Activated CD8-positive, alpha-beta memory T cell treated with anti-CD3 and anti-CD28 coated beads for 1 hour (primary cell): ENCODE measurements at places on chromosomes 16 and 17.

GRCh38 chr16:79543219-79543618 lies 57.3 kb downstream of the MAF start:
- DNase-seq = no peak

- no peak for DNase-seq
Measured at GRCh38 chr17:76840884-76841775, 27.1 kb upstream of the MGAT5B start.

DNA sequence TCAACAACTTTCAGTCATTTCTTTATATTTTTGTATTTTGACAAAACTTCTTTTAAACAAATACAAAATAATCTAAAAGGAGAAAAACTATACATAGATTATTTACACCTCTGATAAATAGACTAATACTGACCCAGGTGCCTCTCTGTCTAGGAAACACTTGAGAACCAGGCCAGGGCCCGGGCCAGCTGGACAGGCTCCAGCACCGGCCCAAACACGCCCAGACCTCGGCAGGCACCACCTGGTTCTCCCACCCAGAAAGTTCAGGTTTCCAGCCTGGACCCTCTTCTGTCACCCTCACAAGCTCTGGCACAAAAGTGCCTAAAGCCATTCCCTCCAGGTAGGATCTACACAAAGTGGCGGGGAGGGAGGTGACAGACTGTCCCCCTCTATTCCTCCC lies 97.0 kb upstream of the DNAH17 start:
- DNase-seq = no peak

GRCh38 chr17:2239882-2240430 lies 63.6 kb downstream of the SMG6 start:
- DNase-seq = no peak

- DNase-seq = no peak
Measured at GRCh38 chr17:68085771-68086381, 50.3 kb downstream of the KPNA2 start.

DNA sequence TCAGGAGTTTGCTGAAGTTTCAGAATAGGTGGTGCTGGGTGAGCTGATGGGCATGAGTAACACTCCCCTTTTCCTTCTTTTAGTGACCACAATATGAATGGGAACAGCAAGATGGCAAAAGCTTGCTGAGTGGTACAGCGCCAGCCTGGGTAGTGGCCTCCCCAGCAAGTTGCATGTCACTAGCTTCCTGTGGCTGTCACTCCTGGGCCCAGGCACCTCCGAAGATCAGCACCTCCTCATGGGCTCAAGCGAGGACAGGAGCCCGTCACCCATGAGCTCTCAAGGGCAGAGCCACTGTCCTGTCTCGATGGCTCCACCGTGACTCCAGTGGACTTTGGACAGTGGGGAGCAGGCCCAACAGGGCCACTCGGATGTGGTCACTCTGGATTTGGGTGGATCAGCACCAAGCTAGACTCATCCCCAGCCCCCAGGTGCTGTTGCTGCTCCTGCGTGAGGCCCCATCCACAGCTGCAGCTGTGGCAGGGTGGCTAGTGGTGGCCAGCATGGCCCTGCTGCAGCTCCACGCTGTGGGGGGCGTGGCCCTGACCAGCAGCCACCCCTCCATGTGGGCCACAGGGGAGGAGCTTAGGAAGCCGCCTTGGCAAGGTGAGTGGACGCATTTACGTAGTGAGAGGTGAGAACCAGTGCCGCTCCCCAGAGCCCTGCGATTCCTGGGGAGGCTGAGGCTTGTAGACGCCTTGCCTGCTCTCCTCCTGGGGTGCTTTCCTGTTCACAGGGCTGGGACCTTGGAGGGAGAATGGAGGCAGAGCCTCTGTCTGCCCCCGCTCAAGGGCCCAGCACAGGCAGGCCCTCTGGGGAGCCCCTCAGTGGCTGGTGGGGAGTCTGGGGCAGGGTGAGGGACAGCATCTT lies 13.6 kb upstream of the DNASE1 start:
- no peak for DNase-seq

GRCh38 chr17:57669671-57670529 lies 75.2 kb downstream of the CCDC182 start:
- DNase-seq = no peak

DNA sequence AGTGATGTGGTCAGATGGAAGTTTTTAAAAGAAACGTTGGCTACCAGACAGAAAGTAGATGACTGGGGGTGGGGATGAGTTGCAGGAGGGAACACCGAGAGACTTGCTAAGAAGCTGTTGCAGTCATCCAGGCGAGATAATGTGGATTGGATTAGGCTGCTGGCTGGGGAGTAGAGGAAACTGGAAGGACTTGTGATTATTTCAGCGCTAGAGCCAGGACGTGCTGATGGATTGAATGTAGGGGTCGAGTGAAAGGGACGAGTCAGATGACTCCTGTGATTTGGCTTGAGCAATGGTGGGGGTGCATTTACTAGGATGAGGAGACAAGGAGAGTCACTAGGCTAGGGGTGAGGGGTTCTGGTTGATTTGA lies 88.5 kb downstream of the CLEC16A start:
- no peak for DNase-seq

GRCh38 chr17:6328279-6328678 lies 106.6 kb downstream of the AIPL1 start:
- DNase-seq = no peak

GRCh38 chr16:730666-731509 lies 4.0 kb downstream of the HAGHL start:
- DNase-seq = no peak

DNA sequence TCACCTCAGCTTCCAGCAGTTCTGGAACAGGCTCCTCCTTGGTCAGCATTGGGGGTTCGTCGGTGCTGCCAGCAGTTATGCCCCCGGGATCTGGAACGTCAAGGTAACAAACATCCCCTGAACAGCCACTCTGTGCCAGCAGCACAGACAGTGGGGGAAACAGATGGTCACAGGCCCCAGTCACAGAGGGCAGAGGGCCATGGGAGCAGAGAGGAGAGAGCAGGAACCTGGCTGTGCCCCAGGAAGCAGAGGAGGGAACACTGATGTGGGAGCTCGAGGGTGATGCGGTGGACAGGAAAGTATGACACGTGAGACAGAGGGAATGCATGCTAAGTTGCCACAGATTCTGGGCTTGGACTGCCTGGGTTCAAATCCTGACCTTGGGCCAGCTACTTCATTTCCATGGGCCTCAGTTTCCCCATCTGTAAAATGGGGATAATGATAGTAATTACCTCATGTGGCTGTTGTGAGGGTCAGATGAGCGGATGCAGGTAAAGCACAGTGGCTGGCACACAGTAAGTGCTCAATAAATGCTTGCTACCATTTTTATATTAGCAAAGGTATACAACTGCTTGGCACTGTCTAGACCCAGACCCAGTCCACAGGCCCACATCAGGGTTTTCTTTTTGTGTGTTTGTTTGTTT lies 4.9 kb downstream of the BCL7C start:
- no peak for DNase-seq

DNA sequence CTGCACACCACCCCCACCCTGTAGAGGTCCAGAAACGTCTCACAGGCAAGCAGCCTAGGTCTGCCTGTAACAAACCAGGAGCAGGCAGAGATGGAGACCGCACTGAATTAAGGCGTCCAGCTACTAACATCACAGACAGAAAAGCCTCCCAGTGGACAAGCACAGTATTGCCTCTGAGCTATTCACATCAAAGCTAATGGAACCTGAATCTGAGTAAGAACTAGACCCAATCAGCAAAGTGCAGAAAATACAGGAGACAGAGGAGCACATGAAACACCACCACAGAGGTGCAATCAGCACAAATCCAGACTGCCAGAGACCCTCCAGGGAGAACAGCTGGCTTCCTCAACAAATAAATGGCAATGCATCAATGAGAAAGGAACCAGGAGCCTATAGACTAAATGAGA lies 22.2 kb upstream of the PEMT start:
- no peak for DNase-seq

DNA sequence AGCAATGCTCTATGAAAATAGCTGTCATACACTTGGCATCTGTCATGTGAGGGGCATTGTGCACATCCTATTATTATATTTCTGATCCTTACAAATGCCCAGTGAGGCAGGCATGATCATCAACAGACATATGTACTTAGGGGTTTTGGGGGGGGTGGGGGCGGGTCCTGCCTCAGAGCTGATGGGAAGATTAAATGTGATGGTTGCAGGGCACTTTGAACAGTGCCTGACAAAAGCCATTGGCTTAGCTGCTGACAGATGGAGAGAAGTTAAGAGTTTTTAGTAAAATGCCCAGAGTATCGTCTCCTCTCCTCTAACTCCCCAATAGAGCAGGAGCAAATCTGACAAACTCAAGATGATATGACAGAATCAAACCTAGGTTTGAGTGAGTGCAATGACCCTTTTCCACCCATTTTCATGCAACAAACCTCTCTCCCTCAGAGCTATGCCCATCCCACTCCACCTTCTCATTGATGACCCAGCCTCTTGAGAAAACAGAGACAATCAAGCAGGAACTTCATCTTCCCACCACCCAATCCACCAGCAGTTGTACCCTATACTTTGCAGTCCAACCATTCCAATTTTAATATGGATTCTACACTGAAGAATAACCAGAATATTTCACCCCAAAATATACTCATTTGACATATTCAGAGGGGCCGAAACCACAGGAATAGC lies 4.8 kb downstream of the KLHL11 start:
- no peak for DNase-seq

DNA sequence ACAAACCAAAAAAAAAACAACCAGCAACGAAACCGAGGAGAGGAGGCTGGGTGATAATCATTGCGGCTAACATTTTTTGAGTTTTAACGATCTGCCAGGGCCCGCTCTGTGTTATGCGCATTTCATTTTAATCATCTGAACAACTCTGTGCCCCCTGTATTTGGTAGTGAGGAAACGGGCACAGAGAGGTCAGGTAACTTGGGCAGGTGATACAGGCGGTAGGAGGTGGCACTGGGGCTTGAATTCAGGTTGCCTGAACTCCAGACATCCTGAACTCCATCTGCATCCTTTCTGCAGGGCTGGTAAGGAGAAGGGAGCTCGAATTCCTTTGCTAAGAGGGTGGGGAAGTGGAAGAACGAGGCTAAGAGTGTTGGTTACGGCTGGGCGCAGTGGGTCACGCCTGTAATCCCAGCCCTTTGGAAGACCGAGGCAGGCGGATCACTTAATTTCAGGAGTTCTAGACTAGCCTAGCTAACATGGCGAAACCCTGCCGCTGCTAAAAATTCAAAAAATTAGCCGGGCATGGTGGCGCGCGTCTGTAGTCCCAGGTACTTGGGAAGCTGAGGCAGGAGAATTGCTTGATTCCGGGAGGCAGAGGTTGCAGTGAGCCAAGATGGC lies 1.1 kb downstream of the CLUAP1 start:
- no peak for DNase-seq

DNA sequence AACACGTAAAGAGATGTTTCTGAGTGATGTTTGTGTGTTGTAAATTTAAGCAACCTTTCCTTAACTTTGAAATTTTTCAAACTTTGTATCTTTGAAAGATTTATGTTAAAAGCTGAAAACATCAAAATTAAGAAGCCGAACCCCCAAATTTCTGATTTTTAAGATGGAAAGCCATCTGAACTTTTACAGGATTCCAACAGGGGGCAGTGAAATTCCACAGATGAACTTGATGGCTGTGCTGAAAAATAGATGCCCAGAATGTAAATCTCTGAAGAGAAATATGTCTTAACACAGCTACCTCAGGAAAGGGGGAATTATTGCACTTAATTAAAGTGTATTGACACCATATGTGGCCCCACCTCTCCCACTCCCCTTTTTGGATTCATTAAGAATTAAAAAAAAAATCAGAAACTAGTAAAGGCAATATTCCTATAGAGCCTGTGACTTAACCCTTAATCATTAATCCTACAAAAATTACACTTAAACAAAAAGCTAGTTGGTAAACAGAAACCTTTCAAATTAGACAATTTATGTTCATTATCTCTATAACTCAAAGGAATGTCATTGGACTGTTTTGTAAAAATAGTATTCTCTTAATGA lies 597.9 kb downstream of the KCNJ2 start:
- DNase-seq = no peak

DNA sequence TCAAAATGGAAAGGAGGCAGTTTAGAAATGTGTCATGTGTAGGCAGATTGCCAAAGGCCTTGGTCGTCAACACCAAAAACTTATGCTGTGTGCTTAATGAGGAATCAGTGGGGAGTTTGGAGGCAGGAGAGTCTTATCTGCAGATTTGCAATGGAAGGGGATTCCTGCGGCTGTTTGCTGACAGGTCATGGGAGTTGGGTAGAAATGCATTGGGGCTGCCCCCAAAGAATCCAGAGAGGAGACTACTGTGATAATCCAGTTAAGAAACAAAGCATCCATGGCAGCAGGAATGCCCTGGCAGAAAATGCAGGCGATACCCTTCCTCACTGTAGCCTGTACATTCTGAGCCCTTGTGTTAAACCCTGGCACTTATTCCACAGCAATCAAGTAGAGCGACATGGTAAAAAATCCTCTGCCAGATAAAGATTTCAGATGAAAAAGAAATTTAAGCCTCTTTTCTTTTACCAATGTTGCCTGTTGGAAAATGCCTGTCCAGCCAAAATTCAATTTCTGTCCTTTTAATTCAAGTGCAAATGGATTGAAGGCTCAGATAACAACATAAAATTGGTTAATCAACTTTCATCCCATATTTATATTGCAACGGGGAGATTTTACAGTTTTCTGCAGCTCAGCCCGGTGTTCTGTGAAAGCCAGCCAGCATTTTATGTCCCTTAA lies 491.0 kb upstream of the CDH5 start:
- no peak for DNase-seq

GRCh38 chr17:4598776-4599504 lies 14.6 kb downstream of the SMTNL2 start:
- no peak for DNase-seq

GRCh38 chr16:75793641-75794040 lies 67.4 kb upstream of the CPHXL start:
- no peak for DNase-seq

- DNase-seq = no peak
Measured at GRCh38 chr17:7707446-7707845, 2.4 kb downstream of the EFNB3 start.

DNA sequence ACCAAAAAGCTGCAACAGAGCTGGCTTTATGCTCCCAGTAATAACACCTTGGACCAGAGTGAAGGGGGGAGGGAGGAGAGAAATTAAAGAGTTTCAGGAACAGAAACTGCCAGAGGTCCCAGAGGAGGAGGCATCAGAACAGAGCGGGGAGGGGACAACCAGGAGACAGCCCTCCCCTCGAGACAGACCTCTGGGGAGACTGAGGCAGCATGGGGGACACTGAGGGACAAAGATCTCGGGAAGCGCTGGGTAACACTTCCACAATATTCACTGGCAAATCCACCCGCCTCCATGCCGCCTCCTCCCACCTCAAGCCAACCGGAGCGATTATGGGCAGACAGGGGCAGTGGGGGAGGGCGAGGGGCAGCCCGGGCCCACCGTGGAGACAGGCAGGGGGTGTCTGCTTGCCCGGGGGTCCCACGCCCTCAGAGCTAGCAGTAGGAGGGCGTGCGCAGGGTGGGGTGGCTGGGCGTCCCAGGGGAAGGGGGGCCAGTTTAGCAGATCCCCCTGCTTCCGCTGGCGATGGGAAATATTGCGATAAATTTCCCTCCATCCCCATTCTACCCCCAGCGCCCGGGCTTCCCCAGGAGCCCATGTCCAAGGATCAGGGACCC lies 1.2 kb downstream of the PCGF2 start:
- no peak for DNase-seq

GRCh38 chr16:47958726-47959125 lies 197.1 kb downstream of the ABCC12 start:
- no peak for DNase-seq
